Activated T-cell treated with anti-CD3 and anti-CD28 coated beads, Interleukin-2, amount 50 U/mL, for 72 hours (primary cell): ENCODE measurements at places on chromosomes 2 and 18. TPM values are rescaled to one million over a fixed set of nuclear protein-coding genes. Genes with fewer than 3 reads are reported as not detected.

GRCh38 chr2:120735746-120736170, at the start of gene GLI2:
Gene GLI2, plus strand, starts transcription at chr2:120735868. Its CDS starts 61,453 bp downstream, at chr2:120797321.
- peak; percentile 63 for DNase-seq

DNA sequence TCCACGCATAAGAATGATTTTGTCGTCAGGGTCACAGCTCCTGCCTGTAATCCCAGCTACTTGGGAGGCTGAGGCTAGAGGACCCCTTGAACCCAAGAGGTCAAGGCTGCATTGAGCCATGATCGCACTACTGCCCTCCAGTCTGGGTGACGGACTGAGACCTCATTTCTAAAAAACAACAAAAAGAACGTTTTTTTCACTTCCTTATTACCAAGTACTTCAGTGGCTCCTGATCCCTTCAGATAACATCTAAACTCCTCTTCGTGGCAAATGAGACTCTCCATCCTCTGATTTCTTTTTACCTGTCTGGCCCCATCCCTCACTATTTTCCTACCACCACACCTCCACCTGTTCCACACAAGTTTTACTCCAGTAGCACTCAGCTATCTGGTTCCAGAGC, 105.4 kb upstream of the TLK1 start:
- no peak for DNase-seq

DNA sequence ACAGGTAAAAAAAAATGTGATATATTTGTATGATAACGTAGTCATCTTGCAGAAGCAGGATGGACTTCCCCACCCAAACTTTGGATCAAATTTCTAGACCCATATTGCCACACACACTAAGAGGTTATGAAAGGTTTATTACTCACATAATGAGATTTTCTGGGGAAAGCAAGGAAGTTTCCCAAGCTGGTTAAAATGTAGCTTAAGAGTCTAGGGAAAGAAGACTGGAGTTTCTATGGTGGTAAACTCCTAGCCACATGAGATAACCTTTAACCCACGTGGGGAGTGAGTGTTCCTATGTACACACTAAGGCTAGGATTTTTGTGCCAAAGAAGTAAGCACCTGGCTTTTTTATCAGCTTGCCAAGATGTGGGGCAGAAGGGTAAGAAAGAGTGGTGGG, 335.7 kb upstream of the UBE2E3 start:
- DNase-seq: no peak

DNA sequence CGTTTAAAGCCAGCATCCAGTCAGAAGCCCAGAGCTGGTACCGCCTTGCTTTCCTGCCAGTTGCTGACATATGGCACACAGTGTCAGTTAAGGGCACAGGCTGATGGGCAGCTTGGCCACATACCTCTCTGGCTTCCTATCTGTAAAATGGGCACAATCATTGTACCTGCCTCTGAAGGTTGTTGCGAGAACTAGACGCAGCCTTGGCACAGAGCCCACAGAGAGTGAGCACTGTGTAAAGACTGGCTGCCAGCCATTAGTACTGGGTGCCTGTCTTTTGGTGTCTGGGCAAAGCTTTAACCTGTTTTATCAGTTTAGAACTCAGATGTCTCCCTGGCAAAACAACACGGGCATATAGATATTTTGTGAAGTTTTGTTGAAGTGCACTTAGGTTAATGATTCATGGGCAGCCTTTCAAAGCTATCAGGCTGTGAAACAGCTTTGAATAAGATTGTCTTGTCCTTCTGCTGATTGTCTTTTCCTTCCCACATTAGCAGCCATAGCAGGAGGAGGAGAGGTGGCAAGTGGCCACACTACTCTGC, 269.5 kb downstream of the NEDD4L start:
- DNase-seq: no peak

DNA sequence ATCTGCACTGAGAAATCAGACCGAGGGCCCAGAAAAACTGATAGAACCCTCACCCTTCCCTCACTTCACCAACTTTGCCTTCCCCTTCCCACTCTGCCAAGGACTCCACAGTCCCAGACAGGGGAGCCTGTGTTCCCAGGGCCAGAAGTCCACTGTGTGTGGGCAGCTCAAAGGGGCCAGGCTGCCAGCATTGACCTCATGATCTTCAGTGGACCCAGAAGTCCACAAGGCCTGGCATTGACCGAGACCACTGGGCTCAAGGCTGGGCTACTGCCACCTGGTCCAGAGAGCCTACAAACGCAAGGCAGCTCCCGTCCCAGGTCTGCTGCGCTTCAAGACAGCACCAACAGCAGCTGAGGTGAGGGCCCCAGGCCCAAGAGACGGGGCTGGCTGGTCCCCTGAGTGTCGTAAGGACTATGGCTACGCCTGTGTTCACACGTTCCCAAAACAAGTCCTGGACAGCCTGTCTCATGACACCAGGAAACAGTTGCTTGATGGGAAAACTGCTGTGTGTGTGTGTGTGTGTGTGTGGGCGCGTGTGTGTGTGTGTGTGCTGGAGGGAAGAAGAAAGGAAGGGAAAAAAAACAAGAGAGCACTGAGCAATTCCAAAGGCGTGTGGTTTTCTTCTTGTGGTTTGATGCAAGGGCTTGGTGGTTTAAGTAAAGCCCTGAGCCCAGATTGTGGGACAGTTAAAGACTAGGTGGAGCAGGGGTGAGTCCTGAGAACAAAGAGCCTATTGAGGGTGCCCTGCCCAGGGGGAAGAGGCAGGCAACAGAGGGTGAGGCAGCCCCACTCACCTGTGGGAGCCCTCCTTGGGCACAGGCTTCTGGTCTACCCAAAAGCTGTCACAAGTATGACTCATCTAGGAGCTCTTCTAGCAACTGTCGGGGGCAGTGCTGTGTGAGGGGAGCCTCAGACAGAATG, 46.6 kb upstream of the ZBTB7C start:
- DNase-seq: peak; percentile 58

- no peak for DNase-seq
These were observed 3.5 kb downstream of the NBEAL1 start for GRCh38 chr2:203018181-203018580.

- peak; percentile 96 for DNase-seq
These were observed at the start of gene ZFAND2B for GRCh38 chr2:219206328-219207133. Gene ZFAND2B, plus strand, starts transcription at chr2:219206782. Its CDS starts 206 bp downstream, at chr2:219206988.

GRCh38 chr2:128630974-128631697, 312.5 kb upstream of the HS6ST1 start:
- no peak for DNase-seq

DNA sequence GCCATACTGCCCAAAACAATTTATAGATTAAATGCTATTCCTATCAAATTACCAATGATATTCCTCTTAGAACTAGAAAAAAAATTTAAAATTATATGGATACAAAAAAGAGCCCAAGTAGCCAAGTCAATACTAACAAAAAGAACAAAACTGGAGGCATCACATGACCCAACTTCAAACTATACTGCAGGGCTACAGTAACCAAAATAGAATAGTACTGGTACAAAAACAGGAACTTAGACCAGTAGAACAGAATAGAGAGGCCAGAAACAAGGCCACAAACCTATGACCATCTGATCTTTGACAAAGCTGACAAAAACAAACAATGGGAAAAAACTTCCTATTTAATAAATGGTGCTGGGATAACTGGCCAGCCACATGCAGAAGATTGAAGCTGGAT, 86.1 kb upstream of the KYNU start:
- DNase-seq: no peak

- no peak for DNase-seq
These were observed 167.4 kb downstream of the SP3 start for GRCh38 chr2:173797586-173798263.

GRCh38 chr2:18373664-18374063, 186.8 kb downstream of the RDH14 start:
- DNase-seq: no peak

DNA sequence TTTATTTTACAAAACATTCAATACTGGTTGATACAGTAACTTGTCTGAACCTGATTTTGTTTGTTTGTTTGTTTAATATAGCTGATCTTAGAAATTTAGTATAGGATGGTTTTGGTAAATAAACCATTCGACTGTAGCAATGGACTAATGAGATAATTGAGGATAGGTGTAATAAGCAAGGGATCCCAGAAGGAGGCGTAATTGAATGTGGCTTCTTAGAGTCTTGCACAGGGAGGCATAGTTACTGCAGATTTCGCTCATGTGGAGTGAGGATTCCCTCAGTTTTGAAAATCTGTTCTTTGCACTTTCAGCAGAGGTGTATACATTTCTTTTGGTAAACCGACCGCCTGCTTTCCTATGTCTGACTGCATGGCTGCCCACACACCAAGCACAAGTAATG, 709.6 kb downstream of the SOCS6 start:
- DNase-seq: no peak

DNA sequence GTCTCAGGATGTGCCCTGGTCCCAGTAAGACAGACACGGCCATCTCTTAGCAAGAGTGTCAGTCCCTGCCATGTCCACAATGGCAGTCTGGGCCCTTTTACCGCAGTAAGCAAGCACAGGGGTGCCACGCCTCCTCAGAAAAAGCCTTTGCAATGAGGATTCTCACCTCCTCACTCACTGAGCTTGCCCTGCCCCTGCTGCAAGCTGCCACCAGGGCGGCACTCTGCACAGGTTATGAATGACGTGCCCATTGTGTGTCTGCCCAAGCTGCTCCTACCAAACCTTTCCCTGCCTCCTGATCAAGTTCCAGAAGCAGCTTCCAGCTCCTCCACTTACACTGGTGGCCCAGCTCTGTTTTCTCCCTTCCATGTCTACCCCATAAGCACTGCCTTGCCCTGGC, 23.3 kb downstream of the ERCC3 start:
- DNase-seq: no peak

The CREG2 gene
- total RNA-seq: not detected

The ITPRID2 gene
- total RNA-seq: 60.1 TPM

The PRSS56 gene
- total RNA-seq: not detected

The PDK1 gene
- 22.5 TPM for total RNA-seq

The WDR43 gene
- 110 TPM for total RNA-seq

The CGREF1 gene
- total RNA-seq: 2.4 TPM

The SOX11 gene
- total RNA-seq: not detected
